CD8-positive, alpha-beta T cell (primary cell): ENCODE measurements at places on chromosomes 5 and 9. TPM values are rescaled to one million over a fixed set of nuclear protein-coding genes. Genes with fewer than 3 reads are reported as not detected.

PCDHB15 gene
- total RNA-seq: not detected

C9 gene
- not detected for total RNA-seq

HTR4 gene
- total RNA-seq: not detected

CMBL gene
- not detected for total RNA-seq

PHF24 gene
- total RNA-seq: not detected

UNC13B gene
- total RNA-seq: 0.14 TPM

BHMT gene
- total RNA-seq: not detected

CCL21 gene
- not detected for total RNA-seq

IFNA6 gene
- not detected for total RNA-seq

PLCXD3 gene
- not detected for total RNA-seq

GDF9 gene
- 0.43 TPM for total RNA-seq

SV2C gene
- 0.11 TPM for total RNA-seq

LEAP2 gene
- 0.27 TPM for total RNA-seq
